Activated B cell treated with CpG ODN at 0.5 μM for 24 hours (primary cell): ENCODE measurements at places on chromosomes 6 and 20. TPM values are rescaled to one million over a fixed set of nuclear protein-coding genes. Genes with fewer than 3 reads are reported as not detected.
A peak's percentile ranks its signal among the peaks of the same experiment; 100 is the strongest.

- no peaks in the 10 kb centered on the region for H3K4me1 ChIP-seq
- DNase-seq, result no peak
- no peaks in the 10 kb centered on the region for H3K36me3 ChIP-seq
These were observed 718.9 kb downstream of the EYS start for GRCh38 chr6:64988148-64988547.

Gene VIP
- total RNA-seq, result not detected in 2 replicates

DNA sequence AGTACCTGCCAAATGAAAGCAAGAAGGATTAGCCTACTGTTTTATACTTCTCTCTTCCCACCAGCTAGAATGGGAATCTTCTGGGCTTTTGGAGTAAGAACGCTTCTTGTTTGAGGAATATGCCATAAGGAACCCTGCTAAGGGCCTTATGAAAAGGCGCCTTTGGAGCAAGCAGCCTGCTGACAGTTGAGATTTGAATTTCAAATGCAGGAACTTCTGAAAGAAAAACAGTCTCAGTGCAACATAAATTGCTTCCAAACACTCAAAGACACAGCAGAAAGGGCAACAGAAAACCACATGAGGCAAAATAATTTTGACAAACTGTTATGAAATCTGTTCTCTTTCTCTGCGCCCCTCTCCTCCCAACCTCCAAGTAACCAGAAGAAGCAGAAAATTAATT is 149.4 kb upstream of the B3GAT2 start:
- H3K4me1 ChIP-seq, result no peaks in the 10 kb centered on the region
- peaks cover 19% of the 10 kb centered on the region for H3K27me3 ChIP-seq
- no peak for DNase-seq
- H3K36me3 ChIP-seq, result no peaks in the 10 kb centered on the region
- no peak overlapping the region for H3K27ac ChIP-seq

GRCh38 chr20:18831830-18832499 is 18.4 kb downstream of the SCP2D1 start:
- no peaks in the 10 kb centered on the region for H3K4me1 ChIP-seq
- H3K36me3 ChIP-seq, result no peaks in the 10 kb centered on the region
- no peak overlapping the region for H3K4me3 ChIP-seq
- H3K27ac ChIP-seq, result no peak overlapping the region

- no peak for DNase-seq
- H3K27me3 ChIP-seq, result peaks cover 10% of the 10 kb centered on the region
- H3K4me1 ChIP-seq, result peaks cover 9% of the 10 kb centered on the region
These were observed 4.1 kb upstream of the LEMD2 start for GRCh38 chr6:33792981-33793380.

Gene ZSCAN16
- total RNA-seq, result 10.6 and 12.6 TPM in 2 replicates

DNA sequence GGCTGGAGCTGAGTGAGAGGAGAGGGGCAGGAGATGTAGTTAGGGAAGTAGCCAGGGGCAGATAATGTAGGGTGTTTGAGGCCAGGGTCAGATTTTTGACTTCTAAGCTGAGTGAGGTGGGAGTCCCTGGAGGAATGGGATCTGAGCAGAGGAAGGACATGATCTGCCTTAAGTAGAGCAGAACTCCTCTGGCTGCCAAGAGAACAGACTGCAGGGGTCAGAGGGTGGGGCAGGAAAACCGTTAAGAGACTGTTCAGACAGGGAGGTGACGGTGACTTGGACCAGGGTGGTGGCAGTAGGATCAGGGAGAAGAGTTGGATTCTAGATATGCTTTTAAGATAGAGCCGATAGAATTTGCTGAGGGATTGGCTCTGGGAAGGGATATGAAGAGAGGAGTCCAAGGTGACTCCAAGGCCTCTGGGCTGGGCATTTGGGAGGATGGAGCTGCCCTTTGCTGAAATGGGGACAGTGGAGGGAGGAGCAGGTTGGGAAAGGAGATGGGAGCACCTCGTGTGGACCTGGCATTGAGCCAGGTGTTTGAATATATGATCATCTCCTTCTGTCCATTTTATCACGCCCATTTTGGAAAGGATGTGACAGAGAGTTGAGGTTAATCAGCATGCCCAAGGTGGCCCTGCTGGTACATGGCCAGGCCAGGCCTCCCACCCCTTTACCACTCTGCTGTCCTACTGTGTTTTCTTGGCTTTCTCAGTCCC is 18.8 kb downstream of the EYA2 start:
- peaks cover 11% of the 10 kb centered on the region for H3K27me3 ChIP-seq
- H3K27ac ChIP-seq, result no peak overlapping the region
- DNase-seq, result no peak
- H3K4me3 ChIP-seq, result no peak overlapping the region
- H3K4me1 ChIP-seq, result no peaks in the 10 kb centered on the region

Gene BPIFB1
- not detected in 2 replicates for total RNA-seq

Gene COX4I2
- not detected in 2 replicates for total RNA-seq

GRCh38 chr6:30061858-30062458 is 893 bp downstream of the POLR1H start:
- peak overlapping the region; percentile 98 for H3K4me3 ChIP-seq
- H3K27me3 ChIP-seq, result no peaks in the 10 kb centered on the region
- H3K4me1 ChIP-seq, result peaks cover 50% of the 10 kb centered on the region
- peak overlapping the region; percentile 97 for H3K27ac ChIP-seq
- no peak for DNase-seq

GRCh38 chr6:32163559-32164258 is 686 bp upstream of the EGFL8 start:
- no peaks in the 10 kb centered on the region for H3K27me3 ChIP-seq
- no peak overlapping the region for H3K4me3 ChIP-seq
- peaks cover 11% of the 10 kb centered on the region for H3K36me3 ChIP-seq
- peaks cover 4% of the 10 kb centered on the region for H3K4me1 ChIP-seq

GRCh38 chr6:170227521-170227983 is 63.3 kb downstream of the DLL1 start:
- H3K27ac ChIP-seq, result no peak overlapping the region
- no peaks in the 10 kb centered on the region for H3K27me3 ChIP-seq
- no peak overlapping the region for H3K4me3 ChIP-seq
- no peaks in the 10 kb centered on the region for H3K36me3 ChIP-seq

- no peak overlapping the region for H3K4me3 ChIP-seq
- H3K27ac ChIP-seq, result no peak overlapping the region
- H3K4me1 ChIP-seq, result no peaks in the 10 kb centered on the region
- DNase-seq, result no peak
- H3K36me3 ChIP-seq, result no peaks in the 10 kb centered on the region
- H3K27me3 ChIP-seq, result no peaks in the 10 kb centered on the region
These were observed 456.4 kb downstream of the COL12A1 start for GRCh38 chr6:74749211-74750147.

DNA sequence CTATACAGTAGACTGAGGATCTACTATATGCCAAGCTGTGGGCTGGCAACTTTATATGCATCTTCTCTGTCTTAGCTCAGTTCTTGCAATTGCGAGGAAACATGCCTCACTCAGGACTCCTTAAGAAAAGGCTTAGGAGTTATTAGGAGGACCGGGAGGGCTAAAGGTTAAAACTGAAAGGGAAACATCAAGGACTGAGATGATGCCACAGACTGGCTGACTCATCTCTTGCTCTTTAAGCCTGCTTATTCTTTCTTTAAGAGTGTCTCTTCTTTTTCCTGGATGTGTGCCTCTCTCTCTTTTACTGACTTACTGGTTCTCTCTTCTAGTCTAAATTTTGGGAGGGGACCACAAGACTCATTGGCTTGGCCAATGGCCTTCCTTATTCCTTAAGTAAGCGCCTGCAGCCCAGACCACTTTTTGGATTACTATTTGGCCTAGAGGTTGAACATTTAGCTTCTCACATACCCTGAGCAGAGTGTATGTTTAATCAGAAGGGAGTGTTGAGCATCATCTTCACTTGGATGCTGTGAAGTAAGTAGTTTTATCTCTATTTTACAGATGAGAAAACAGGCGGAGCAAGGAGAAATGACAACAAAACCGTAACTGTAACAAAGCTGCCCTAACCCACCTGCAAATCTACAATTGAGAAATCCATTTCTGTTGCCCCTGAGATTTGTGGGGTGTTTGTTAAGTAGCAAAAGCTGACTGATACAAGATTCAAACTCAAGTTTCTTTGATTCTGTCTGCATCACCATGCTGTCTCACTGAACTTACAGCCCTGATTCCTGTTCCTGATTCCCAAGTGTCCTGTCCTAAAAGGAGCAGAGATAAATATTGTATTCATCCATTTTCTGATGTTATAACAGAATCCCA is 7.2 kb upstream of the SDC4 start:
- H3K27ac ChIP-seq, result no peak overlapping the region
- no peak for DNase-seq
- H3K4me1 ChIP-seq, result no peaks in the 10 kb centered on the region

GRCh38 chr20:49584418-49585382 is 16.8 kb upstream of the PTGIS start:
- no peaks in the 10 kb centered on the region for H3K4me1 ChIP-seq
- no peaks in the 10 kb centered on the region for H3K36me3 ChIP-seq
- H3K27me3 ChIP-seq, result peaks cover 17% of the 10 kb centered on the region
- no peak overlapping the region for H3K27ac ChIP-seq

- H3K27me3 ChIP-seq, result peaks cover 8% of the 10 kb centered on the region
- H3K36me3 ChIP-seq, result no peaks in the 10 kb centered on the region
- H3K4me3 ChIP-seq, result no peak overlapping the region
These were observed 70.6 kb downstream of the HDDC2 start for GRCh38 chr6:125231133-125231532.

- no peaks in the 10 kb centered on the region for H3K4me1 ChIP-seq
- no peak overlapping the region for H3K4me3 ChIP-seq
- DNase-seq, result no peak
- H3K27me3 ChIP-seq, result peaks cover 4% of the 10 kb centered on the region
These were observed 30.2 kb upstream of the LAMA4 start for GRCh38 chr6:112284603-112285002.

DNA sequence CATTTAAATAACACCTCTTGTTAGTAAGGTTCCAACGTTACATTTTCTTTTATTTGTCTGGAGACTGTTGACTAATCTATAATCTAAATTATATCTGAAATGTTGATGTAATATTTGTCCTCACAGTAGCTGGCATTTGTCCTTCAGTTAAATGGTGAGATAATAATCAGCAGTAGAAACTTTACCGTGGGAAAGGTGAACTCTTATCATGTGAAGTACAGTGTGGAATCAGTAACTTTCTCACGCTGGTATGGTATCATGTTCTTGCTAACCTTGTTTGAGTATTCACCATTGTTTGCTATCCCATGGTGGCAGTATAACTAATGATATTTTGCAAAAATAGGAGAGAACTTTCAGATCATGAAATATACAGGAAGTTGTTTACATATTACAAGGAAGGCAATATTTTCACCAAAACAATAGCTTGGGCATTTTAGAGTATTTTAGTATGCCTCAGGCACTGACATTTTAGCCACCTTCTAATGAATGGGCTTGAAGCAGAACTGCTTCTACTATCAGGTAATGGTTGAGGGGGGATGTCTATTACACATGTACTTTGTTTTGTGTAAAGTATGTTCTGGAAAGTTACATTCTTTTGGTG is 4.8 kb downstream of the GMNN start:
- peaks cover 29% of the 10 kb centered on the region for H3K36me3 ChIP-seq
- H3K4me1 ChIP-seq, result peaks cover 24% of the 10 kb centered on the region
- DNase-seq, result no peak
- no peak overlapping the region for H3K4me3 ChIP-seq
- H3K27ac ChIP-seq, result no peak overlapping the region

GRCh38 chr20:36574366-36575135 is 1.2 kb downstream of the TGIF2 start:
- DNase-seq, result peak; percentile 44
- peak overlapping the region; percentile 90 for H3K4me3 ChIP-seq
- H3K27ac ChIP-seq, result peak overlapping the region; percentile 86
- H3K27me3 ChIP-seq, result no peaks in the 10 kb centered on the region
- peaks cover 25% of the 10 kb centered on the region for H3K36me3 ChIP-seq

DNA sequence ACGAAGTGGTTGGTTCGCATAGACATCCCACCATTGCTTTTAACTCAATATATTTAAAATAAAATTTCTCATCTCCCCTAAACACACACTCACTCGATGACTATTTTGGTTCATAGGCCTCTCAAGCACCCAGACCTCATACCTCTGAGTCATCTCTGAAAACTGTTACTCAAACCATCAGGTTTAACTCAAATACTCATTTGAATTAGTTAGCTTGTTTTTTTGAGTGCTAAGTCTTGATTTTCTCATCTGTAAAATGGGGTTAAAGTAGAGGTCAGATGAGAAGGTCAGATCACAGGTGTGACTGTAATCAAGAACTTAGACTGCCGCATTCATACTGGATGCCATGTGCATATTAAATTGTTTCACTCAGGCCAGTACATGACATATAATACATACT is 243.9 kb upstream of the TENT5A start:
- no peak overlapping the region for H3K27ac ChIP-seq
- H3K4me3 ChIP-seq, result no peak overlapping the region
- H3K36me3 ChIP-seq, result no peaks in the 10 kb centered on the region
- no peaks in the 10 kb centered on the region for H3K27me3 ChIP-seq
- no peaks in the 10 kb centered on the region for H3K4me1 ChIP-seq

GRCh38 chr6:22878324-22878701 is 308.9 kb downstream of the HDGFL1 start:
- no peak overlapping the region for H3K4me3 ChIP-seq
- H3K36me3 ChIP-seq, result no peaks in the 10 kb centered on the region
- H3K27me3 ChIP-seq, result no peaks in the 10 kb centered on the region
- no peaks in the 10 kb centered on the region for H3K4me1 ChIP-seq
- no peak overlapping the region for H3K27ac ChIP-seq

- H3K36me3 ChIP-seq, result no peaks in the 10 kb centered on the region
- H3K4me3 ChIP-seq, result no peak overlapping the region
- H3K4me1 ChIP-seq, result peaks cover 3% of the 10 kb centered on the region
- no peak for DNase-seq
- peaks cover 14% of the 10 kb centered on the region for H3K27me3 ChIP-seq
These were observed 88.0 kb downstream of the MRPL14 start for GRCh38 chr6:44039191-44039719.

Gene COX7A2
- 259 and 301 TPM in 2 replicates for total RNA-seq

GRCh38 chr20:63611646-63612045 is 15.3 kb downstream of the GMEB2 start:
- H3K4me3 ChIP-seq, result no peak overlapping the region
- H3K4me1 ChIP-seq, result peaks cover 4% of the 10 kb centered on the region
- H3K27me3 ChIP-seq, result no peaks in the 10 kb centered on the region
- DNase-seq, result no peak

DNA sequence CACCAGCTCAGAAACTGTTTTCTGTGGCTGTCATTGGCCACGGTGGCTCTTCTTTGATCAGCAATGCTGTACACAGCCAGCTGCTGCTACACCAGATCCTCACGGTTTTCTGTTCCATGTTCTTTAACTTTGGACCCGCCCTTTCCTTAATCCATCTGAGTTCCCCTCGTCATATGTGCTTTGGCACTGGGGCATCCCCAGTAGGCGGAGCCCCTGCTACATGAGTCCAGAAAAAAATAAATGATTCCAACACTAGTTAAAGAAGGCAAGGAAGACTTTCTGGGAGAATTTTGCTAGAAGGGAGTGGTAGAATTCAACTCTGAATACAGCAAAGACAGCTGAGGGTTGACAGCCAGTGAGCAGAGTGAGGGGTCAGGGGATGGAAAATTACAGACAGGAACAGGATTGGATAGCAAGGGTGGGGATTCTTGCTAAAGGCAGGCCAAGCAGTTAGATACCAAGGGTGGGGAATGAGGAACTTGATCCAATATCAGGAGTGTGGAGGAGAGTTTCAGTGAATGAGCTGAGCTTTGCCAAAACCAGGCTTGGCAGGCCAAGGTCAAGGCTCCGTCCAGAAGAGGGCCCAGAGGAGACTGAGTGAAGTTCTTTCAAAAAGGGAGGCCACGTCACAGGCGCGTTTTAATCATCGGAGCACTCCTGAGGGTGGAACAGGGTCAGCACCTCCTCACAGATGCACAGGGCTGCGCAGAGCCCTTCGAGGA is 391.8 kb downstream of the CDH4 start:
- no peak overlapping the region for H3K27ac ChIP-seq
- no peaks in the 10 kb centered on the region for H3K36me3 ChIP-seq
- DNase-seq, result no peak
- no peaks in the 10 kb centered on the region for H3K27me3 ChIP-seq

- peak overlapping the region; percentile 83 for H3K4me3 ChIP-seq
- H3K27ac ChIP-seq, result peak overlapping the region; percentile 53
- peaks cover 52% of the 10 kb centered on the region for H3K27me3 ChIP-seq
- DNase-seq, result no peak
These were observed 2.0 kb downstream of the FOXC1 start for GRCh38 chr6:1611572-1612298.

Gene FAM50B
- 7.6 and 8.1 TPM in 2 replicates for total RNA-seq
